Activated CD4-positive, alpha-beta T cell treated with anti-CD3 and anti-CD28 coated beads for 36 hours (primary cell): ENCODE measurements at places on chromosomes 1 and 21. TPM values are rescaled to one million over a fixed set of nuclear protein-coding genes. Genes with fewer than 3 reads are reported as not detected.

DNA sequence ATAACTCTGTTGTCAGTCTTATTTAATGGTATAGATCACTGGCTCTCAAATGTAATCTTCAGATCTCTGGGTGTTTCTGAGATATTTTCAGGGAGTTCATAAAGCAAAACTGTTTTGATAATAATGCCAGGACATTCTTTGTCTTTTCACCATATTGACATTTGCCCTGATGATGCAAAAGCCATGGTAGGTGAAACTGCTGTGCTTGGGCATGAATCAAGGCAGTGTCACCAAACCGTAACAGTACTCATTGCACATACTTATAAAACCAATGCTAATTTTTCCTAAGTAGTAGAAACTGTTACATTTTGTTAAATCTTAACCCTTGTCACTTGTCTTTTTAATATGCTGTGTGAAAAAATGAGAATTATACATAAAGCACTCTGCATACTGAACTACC, 76.0 kb downstream of the RPS6KC1 start:
- peaks cover 2% of the 10 kb centered on the region for H3K4me1 ChIP-seq
- H3K4me3 ChIP-seq, result no peak overlapping the region
- H3K36me3 ChIP-seq, result peaks cover 3% of the 10 kb centered on the region
- H3K27me3 ChIP-seq, result no peaks in the 10 kb centered on the region

DNA sequence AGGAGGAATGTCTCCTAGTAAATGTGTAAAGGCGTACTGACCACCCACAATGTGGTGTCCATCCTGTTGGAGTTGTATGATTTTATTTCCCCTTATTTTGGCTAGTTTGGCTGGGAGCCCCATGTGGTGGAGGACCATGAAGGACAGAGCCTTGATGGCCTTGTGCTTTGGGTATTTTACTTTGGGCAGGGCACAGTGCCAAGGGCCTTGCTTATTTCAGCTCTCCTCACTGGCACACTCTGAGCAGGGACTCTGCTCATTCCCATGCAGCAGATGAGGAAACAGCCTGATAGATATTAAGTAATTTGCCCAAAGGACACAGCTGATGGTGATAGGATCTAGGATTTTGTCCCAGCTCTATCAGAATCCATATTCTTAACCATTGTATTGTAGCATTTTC, 50.2 kb downstream of the SMYD2 start:
- no peak overlapping the region for H3K27ac ChIP-seq
- peaks cover 3% of the 10 kb centered on the region for H3K4me1 ChIP-seq
- no peaks in the 10 kb centered on the region for H3K27me3 ChIP-seq
- H3K36me3 ChIP-seq, result peaks cover 25% of the 10 kb centered on the region
- H3K4me3 ChIP-seq, result no peak overlapping the region

DNA sequence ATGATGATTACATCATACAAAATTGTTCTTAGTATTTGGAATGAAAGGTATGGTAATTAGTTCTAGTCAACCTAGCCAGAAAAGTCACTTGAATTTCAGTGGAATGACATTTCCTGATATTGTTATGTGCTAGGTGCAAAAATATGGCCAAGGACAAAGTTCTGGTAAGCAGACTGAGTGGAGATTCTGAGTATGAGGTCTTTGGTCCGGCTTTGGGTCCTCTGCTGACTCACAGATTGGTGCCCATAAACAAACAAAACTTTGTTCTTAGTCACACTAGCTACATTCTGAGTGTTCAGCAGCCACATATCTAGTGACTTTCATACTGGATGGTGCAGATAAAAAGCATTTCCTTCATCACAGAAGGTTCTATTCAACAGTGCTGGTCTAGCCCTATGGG, 206.1 kb downstream of the ZNF648 start:
- no peaks in the 10 kb centered on the region for H3K36me3 ChIP-seq
- H3K4me3 ChIP-seq, result no peak overlapping the region
- no peak overlapping the region for H3K27ac ChIP-seq

- H3K4me1 ChIP-seq, result no peaks in the 10 kb centered on the region
- DNase-seq, result no peak
- H3K36me3 ChIP-seq, result peaks cover 2% of the 10 kb centered on the region
- H3K27me3 ChIP-seq, result no peaks in the 10 kb centered on the region
- no peak overlapping the region for H3K4me3 ChIP-seq
- H3K27ac ChIP-seq, result no peak overlapping the region
Measured at GRCh38 chr1:10360045-10360444, 38.8 kb upstream of the PGD start.

DNA sequence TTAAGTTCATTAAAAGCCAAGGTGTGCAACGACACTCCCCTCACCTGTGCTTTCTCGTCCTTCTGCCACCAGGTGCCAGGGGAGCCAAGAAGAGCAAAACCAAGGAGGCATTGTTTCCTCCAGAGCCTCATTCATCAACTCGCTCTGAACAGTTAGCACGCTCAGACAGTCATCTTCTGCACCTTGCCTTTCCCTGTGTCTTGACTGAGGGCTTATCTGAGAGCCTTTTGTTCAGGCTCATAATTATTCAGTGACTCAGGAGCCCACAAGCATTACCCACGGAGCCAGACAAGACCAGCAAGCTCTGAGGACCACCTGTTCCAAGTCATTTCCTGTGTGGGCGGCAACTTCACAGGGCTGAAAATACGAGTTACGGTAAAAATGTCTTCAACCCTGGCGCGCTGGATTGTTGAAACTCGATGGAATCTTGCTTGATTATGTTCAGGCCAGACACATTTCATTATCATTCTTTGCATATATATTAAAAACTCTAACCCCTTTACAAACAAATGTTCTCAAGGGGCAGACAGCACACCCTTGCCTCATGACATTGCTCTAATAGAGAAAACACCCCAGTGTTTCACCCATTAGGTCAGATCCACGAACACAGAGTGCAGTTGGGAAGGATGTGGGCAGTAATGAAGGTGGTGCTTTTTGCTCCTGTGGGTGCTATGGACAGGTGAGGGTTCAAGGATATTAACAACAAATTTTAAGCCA, 89.7 kb upstream of the RUNX1 start:
- H3K4me3 ChIP-seq, result peak overlapping the region; percentile 65
- peak; percentile 83 for DNase-seq

- DNase-seq, result no peak
- H3K4me3 ChIP-seq, result no peak overlapping the region
- no peaks in the 10 kb centered on the region for H3K27me3 ChIP-seq
- peaks cover 6% of the 10 kb centered on the region for H3K36me3 ChIP-seq
Measured at GRCh38 chr1:91781371-91781825, 104.6 kb downstream of the TGFBR3 start.

- no peak for DNase-seq
- H3K4me1 ChIP-seq, result no peaks in the 10 kb centered on the region
- peaks cover 22% of the 10 kb centered on the region for H3K36me3 ChIP-seq
- no peak overlapping the region for H3K27ac ChIP-seq
Measured at GRCh38 chr1:15559189-15559810, 25.6 kb downstream of the AGMAT start.

- peak overlapping the region; percentile 13 for H3K4me3 ChIP-seq
- no peak for DNase-seq
- H3K27ac ChIP-seq, result peak overlapping the region; percentile 7
- H3K27me3 ChIP-seq, result no peaks in the 10 kb centered on the region
- no peaks in the 10 kb centered on the region for H3K36me3 ChIP-seq
Measured at GRCh38 chr21:36129219-36129618, 5.7 kb upstream of the CBR3 start.

- H3K4me3 ChIP-seq, result no peak overlapping the region
- H3K27me3 ChIP-seq, result peaks cover 14% of the 10 kb centered on the region
- no peak overlapping the region for H3K27ac ChIP-seq
- no peaks in the 10 kb centered on the region for H3K36me3 ChIP-seq
Measured at GRCh38 chr1:214022810-214023425, 35.1 kb downstream of the PROX1 start.

DNA sequence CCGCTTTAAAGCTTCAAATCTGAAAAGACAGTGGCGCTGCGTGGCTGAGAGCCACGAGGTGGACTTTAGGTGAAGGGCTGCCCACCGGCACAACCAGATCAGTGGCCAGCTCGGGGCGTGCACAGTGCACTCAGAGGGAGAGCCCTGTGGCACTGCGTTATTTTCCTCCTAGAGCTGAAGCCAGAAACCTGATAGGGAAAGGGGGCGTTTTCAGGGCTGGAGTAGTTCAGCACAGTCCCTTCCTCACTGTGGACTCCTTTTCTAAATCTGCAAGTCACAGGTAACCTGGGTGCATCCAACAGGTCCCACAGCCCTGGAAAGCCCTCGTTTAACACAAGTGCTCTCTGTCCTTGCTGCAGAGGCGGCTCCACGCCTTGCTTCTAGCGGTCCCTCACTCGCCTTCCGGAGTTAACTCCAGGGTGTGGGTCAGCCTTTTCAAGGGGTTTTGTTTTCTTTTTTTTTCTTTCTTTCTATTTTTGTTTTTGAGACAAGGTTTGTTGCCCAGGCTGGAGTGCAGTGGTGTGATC, 81.2 kb downstream of the GALNT2 start:
- H3K4me3 ChIP-seq, result no peak overlapping the region
- DNase-seq, result no peak
- H3K36me3 ChIP-seq, result peaks cover 9% of the 10 kb centered on the region
- no peaks in the 10 kb centered on the region for H3K27me3 ChIP-seq

The AGT gene
- not detected for total RNA-seq

The AMY1C gene
- not detected for total RNA-seq

The RIMS3 gene
- total RNA-seq, result 2.7 TPM

The CLCA4 gene
- not detected for total RNA-seq
